ENCODE measurements at places on chromosomes 5 and 9.

DNA sequence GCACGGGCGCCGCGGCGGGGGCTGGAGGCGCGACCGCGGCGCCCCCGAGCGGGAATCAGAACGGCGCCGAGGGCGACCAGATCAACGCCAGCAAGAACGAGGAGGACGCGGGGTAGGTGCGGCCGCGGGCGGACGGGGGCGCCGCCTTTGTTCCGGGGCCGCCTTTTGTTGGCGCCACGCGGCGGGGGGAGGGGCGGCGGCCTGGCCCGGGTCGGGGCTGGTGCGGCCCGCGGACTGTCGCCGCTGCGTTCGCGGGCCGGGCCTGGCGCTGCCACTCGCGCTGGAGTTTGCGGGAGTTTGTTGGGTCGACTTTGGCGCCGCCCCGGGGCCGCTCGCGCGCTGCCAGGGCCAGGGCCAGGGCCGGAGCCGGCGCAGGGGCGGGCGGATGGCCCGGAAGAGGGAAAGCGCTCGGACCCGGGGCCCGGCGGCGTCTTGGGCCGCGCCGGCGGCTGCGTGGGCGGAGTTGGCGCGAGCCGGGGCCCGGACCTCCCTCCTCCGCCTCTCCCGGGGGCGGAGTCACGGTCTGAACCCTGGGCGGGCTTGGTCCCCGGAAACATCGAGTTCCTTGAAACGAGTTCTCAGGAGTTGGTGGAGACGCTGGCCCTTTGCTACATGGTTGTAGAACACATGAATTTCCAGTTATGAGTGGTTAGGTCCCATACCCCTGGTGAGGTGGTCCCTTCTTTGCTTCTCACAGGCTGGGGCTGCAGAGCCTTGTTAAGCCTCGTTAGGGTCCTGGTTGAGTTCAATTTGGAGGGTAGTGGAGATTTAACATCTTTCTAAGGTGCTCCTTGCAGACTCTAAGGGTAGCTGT, 809 bp downstream of the HNRNPAB start:
- DNase-seq = peak; percentile 85

GRCh38 chr9:27564670-27565069, 8.6 kb downstream of the C9orf72 start:
- no peak for DNase-seq

DNA sequence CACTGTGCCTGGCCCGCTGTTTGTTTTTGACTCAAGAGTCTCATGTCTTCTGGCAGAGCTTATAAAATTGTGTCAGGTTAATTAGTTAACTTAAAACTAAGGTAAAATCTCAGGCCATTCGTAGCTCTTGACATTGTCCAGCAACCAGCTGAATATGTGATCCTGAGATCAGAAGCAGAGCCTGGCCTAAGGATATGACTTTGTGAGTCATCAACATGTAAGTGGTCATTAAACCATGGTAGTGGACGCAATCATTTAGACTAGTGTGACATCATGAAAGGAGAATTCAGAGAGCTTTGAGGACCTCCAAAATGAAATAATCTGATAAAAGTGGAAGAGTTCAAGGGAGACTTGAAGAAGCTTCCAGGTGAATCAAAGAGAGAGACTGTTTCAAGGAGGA, 23.3 kb downstream of the SPZ1 start:
- DNase-seq = no peak

DNA sequence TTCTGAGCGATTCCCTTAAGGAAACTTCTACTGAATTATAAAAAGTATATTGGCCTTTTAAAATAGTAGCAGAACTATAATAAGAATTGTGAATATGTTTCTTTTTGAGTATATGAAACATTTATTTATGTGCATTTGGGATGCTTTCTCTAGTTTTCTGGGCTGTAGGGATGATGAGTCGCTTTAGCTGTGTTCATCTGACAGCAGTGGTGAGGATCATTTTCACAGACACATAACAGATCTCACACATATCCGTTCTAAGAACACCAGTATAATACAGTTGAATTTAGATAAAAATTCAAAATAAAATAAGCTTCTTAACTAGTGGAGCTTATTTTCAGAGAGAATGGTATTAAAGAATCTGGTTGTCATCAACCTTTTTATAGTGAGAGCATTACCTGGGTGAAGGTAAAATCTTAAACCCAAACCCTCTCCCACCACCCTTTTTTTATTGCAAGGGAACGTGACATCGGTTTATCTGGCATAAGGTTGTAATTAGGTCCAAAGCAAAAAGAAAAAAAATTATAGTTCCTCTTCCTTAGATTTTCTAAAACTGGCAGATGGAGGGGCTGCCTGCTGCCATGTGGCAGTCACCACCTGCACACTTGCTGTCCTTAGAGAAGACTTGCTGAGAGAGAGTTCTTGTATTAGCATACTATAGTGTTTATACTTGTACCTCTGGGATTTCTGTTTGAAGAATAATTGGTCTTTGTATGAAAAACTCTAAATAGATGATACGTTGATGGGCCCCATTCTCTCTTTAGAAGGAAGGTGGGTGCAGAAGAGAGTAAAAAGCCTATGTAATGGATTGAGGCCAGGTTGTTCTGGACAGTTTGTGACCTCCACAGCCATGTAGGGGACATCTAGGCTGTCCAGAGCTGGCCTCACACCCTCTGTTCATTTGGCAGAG, 86.8 kb downstream of the CAMK4 start:
- DNase-seq = no peak

GRCh38 chr5:88778736-88779135, 104.2 kb downstream of the MEF2C start:
- no peak for DNase-seq

DNA sequence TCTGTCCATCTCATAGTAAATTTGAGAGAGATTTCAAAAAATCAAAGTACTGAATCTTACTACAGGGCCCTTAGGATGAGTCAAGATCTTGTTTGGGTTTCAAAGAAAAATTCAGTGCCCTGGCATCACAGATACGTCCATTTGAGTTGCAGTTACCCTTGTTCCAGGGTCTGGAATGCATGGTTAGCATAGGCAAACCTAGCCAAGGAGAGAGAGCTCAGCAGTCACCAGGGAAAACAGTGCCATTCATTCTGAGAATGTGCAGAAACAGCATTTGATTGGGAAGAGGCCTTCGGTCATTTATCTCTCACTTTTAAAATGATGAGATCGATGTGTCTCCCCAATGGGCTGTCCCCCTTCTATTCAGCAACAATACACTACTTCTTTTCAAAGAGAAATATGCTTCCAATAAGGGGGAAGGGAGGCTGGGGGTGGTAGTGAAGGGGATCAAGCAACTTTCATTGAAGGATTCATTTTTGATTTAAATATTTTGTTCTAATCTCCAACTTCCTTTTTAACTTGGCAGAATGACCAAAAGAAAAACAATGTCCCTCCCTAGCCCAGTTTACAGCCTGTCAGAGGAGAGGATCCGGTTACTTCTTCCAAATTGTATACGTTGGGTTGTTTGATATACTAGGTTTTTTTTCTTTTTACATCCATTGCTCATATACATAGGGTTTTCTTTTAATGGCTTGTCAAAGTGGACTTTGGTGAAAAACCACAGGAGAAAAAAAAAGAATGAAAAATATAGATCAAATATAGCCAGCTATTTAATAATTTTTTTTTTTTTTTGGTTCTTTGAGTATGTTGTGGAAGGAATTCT, 491.1 kb downstream of the CCDC171 start:
- DNase-seq = no peak

- DNase-seq = no peak
Observed at GRCh38 chr5:59093329-59093728, 510.5 kb downstream of the RAB3C start.

GRCh38 chr5:41346609-41347008, 133.3 kb upstream of the C6 start:
- DNase-seq = no peak

DNA sequence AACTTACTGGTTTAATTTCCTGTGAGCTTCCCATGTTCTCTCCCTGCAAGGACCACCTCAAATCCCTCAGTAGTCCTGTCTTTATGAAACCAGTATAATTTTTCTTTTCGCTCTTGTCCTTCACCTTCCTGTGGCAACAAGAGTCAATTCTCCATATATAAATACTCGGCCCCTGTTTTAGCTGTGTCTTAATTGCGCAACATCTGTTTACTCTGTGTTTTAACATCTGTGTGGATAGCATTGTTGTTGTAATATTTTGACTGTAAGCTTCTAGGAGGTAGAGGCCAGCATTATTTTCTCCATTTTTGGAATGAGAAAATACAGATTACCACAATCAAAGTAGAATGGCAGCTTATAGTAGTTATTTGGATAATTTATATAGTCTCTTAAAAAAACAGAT, 30.2 kb upstream of the CDKN2B start:
- no peak for DNase-seq

- no peak for DNase-seq
Observed at GRCh38 chr9:137306066-137306849, 4.2 kb upstream of the NRARP start.
